ENCODE measurements at places on chromosomes 16 and 17.

DNA sequence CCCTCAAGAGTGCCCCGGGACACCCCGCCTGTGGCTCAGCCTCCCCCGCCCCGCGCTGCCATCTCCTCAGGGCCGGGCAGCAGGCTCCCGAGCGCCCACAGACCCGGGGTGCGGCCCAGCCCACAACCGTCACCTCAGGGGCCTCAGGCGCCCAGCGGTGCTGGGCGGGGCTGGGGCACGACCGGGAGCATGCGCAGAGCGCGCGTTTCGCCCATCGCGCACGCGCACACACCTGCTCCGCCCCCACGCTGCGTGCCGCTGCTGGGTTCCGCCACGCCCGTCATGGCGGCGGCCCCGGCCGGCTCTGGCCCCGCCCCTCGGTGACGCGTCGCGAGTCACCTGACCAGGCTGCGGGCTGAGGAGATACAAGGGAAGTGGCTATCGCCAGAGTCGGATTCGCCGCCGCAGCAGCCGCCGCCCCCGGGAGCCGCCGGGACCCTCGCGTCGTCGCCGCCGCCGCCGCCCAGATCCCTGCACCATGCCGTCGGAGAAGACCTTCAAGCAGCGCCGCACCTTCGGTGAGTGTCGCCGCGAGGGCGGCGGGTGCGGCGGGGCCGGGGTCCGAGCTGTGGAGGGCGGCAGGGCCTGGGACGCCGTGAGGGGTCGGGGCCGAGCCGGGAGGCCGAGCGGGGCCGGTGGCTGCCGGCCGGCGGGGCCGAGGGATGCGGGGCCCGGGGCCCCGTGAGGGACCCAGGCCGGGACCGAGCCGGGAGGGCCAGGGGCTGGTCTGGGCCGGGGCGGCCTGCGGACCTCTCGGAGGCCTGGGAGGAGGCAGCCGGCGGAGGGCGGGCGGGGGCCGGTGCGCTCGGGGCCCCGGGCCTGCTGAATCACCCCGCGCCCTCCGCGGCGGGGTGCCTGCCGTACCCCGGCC, at the start of gene MAP1LC3B:
Gene MAP1LC3B, plus strand, starts transcription at position 387 of the 871 bp plus-strand sequence. Its CDS starts 92 bp downstream, at position 479.
- DNase-seq = peak; percentile 93

GRCh38 chr17:31481783-31482081, 90.3 kb downstream of the RAB11FIP4 start:
- no peak for DNase-seq

DNA sequence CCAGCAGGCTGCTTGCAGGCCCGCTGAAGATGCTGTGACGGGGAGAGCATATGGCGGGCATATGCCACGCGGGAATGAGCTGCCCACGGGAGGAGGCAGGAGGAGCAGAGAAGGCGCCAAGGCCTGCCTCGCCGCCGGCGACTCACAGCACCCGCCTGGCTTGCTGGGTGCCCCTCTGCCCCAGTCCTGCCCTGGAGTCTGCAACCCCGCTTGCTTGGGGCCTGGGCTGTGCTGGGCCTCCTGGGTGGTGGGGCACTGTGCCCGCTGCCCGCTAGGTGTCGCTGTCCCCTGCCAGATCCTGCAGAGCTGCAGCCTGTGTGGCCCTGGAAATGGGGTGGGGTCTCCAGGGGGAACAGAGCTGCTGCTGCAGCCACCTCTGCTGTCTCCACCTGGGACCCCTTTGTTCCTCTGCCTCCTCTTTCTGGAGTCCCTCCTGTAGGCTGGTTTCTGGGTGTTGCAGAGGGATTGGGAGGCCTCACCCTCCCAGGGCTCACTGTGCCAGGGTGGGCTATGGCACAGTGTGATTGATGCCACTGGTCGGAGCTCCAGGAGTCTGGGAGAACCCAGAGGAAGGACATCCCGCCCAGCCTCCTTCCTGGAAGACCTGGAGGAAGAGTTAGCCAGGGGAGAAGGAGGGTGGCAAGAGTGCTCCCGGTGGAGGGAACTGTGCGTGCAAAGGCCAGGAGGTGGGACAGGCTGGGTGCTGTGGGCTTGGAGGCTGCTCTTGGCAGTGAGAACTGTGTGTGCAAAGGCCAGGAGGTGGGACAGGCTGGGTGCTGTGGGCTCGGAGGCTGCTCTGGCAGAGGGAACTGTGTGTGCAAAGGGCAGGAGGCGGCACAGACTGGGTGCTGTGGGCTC, 141.0 kb upstream of the CIBAR2 start:
- DNase-seq = peak; percentile 37

DNA sequence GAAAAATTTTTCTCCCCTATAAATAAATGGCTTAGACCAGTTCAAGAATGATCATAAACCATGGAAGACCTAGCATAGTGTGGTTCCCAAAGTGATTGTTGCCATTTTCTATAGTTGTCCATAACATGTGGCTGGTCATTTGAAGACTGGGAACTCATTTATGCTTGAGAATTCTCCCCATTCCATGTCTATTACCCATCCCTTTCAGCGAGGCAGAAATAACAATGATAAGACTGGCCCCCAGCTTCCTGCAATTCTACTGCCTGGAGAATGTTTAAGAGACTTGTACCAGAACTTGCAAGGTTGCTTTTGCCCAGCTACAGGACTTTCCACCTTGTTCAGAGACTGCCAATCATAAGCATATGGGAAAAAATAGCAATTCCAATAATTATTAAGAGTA, 146.5 kb upstream of the CDH11 start:
- DNase-seq = no peak

DNA sequence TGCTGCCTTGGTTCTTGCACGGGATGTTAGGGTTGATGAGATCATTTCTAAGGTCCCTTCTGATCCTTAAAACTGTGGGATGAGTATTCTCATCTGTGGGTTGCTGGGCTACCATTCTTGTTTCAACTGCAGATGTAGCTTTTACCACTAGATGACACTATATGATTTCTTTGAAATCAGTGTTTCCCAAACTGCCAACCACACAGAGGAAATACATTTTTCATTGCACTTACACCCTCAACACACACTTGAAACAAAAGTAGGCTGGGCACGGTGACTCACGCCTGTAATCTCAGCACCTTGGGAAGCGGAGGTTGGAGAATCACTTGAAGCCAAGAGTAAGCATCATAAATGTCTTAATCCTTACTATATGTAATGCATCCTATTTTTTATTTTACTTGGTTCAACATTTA, 15.3 kb downstream of the LCMT1 start:
- DNase-seq = peak; percentile 50

GRCh38 chr17:80855948-80856862, 135.4 kb upstream of the CHMP6 start:
- DNase-seq = peak; percentile 82

- no peak for DNase-seq
These were observed 8.8 kb downstream of the IL21R start for GRCh38 chr16:27410761-27411160.

DNA sequence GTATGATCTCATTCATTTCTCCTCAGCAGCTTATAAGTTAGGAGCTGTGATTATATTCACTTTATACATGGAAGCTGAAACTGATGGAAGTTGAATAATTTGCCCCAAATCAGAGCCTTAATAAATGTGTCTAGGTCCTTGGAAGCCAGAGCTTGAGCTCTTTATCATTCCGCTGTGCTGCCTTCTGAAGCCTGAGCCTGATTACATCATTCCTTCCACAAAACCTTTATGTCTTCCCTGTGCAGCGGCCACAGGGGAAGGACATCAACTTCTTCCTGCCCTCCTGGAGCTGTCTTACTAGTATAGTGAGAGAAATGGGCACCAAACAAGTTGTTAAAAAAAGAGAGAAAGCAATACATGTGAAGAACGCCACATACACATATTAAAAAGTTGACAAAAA, 6.8 kb downstream of the TNRC6C start:
- no peak for DNase-seq

GRCh38 chr16:89166696-89167424, 4.7 kb upstream of the CDH15 start:
- no peak for DNase-seq

- DNase-seq = no peak
These were observed 164.8 kb downstream of the CBLN1 start for GRCh38 chr16:49116873-49117272.

GRCh38 chr17:40705584-40705983, 2.0 kb upstream of the KRT24 start:
- no peak for DNase-seq

GRCh38 chr16:745739-746138, 4.9 kb upstream of the CIAO3 start:
- no peak for DNase-seq

- no peak for DNase-seq
These were observed 3.0 kb downstream of the TEX19 start for GRCh38 chr17:82361885-82362633.

DNA sequence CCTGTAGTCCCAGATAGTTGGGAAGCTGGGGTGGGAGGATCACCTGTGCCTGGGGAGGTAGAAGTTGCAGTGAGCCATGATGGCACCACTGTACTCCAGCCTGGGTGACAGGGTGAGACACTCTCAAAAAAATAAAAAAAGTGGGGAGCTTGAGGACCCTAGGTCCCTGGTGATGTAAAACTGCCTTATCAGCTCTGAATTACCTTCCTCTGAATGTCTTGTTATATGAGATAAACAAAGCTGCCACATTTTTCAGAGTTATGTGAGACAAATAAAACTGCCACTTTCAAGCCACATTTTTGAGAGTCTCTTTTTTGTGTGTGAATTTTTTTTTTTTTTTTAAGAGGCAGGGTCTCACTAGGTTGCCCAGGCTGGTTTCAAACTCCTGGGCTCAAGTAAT, 32.0 kb upstream of the B4GALNT2 start:
- no peak for DNase-seq

DNA sequence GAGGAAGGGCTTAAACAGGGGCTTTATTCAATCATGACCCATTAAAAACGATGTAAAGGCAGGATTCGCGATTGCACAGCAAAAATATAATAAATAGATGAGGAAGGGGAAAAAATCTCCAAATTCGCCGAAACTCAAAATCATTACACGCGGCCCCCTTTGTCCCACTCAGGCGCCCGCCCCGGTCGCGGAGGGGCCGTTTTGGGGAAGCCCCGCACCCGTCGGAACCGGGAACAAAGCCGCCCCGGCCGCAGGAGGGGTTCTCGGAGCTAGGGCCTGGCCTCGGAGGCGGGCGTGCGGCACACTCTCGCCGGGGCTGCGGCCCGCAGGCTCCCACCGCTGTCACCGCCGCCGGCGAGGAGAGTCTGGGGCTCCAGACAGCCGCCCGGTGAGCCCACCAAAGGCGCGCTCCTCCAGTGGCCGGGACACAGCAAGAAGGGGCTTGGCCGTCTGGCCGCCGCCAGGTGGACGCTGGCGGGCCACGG, 521 bp downstream of the C16orf87 start:
- DNase-seq = no peak

DNA sequence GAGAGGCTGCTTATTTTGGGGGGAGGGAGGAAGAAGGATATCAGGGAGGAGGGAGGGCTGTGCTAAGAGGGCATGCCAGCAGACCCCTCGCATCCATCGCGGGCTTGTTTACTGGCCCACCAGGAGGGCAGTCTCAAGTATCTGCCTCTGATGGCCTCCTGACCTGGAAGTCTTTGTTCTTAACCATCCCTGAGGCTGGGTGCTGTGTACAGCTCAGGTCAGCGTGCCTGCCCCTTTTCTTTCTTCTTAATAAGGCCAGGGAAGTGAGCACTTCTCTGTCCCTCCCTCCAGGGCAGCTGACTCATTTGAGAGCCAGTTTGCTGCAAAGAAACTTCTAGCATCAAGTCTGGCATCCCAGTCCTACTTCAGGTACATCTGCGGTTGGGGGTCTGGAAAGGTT, 157.0 kb downstream of the CCDC182 start:
- DNase-seq = no peak

- no peak for DNase-seq
These were observed 4.6 kb downstream of the COL1A1 start for GRCh38 chr17:50196826-50197225.

- DNase-seq = no peak
These were observed 54.9 kb downstream of the RGS9 start for GRCh38 chr17:65191811-65192740.

DNA sequence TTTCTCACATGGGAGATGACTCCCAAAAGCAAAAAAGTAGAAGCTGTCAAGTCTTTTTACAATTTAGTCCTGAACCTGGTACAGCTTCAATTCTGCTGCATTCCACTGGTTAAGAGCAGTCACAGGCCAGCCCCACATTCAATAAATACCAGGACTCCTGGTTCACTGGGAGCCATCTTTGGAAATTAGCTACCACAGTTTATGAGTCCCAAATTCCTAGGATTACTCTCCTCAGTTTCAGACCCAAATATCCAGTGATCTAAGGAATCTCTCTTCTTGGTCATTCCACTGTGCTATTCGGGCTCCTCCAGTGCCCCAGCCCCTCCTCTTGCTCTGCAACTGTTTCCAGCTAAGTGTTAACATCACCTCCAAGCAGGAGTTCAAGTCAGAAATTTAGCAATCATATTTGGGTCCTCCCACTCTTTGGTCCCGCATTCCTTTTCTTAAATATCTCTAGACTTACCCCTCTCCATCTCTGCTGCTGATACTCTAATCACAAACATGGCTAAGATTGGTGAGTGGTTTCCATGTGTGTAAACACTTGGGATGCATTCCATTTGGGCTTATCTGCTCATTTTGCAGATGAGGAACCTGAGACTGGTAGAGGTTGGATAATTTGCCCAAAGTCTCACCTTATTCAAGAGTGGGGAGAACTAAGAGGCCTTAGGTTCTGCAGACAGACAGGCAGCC, 9.6 kb upstream of the WIPF2 start:
- no peak for DNase-seq

DNA sequence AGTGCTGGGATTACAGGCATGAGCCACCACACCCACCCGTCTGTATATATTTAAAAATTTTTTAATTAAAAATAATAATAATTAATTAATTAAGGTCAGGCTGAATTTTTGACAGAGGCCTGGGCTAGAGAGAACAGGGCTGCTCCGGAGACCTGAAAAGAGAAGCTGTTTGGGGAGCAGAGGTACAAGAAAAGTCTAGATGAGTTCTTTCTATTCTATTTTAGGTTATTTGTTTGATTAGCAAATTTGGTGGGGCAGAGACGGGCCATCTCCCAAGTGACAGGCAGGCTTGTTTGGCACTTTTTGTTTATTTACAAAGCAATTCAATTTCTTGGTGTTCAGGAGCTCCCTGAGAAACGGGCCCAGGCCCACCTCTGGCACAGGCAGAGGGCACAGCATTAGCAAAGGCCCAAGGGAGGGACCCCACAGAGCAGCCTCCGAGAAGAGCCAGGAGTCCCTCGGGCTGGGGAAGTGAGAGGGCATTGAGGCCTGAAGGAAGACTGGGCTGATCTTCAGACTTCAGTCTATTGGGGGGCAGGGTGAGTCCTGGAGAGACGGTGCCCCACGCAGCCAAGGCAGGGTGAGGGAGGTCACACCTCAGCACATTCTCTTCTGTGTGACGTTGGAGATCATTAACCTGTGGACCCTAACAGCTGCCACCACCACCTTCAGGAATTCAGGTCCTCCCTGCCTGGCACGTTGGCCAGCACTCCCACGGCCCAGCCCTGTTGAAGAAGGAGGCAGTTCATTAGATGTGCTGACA, 10.8 kb upstream of the RIPOR1 start:
- no peak for DNase-seq

- DNase-seq = no peak
These were observed 86.4 kb downstream of the FOXL1 start for GRCh38 chr16:86664522-86665318.
